NCI-H2171 (cell line): ENCODE measurements at places on chromosomes 2 and 18.

DNA sequence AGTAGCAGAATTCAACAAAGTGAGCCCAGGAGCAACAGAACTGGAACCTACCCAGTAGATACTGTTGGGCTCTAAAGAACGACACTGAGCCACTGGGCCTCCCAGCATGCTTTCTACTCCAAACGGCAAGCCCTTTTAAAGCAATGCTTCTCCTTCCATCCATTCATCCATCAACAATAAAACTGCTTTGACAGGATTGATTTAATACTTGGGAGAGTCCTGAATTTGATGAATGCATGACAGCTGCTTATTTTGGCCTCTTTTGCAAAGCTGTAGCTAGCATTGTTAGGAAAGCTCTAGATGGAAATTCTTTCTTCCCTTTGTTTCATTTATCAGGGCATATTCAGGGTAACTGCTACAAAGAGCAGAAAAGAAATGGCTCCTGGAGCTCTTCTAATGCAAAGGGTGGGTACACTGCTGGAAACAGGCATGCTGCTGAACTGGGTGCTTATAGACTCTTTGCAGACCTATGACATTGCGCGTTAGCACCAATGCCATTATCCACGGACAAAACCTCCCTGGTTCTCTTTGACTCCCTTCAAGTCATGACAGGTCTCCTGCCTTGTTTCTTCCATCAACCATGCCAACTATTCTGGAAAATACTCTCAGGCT is 138.4 kb upstream of the HNRNPA3 start:
- DNase-seq, result no peak

GRCh38 chr2:23698116-23698693 is 228.7 kb downstream of the ATAD2B start:
- no peak for DNase-seq

GRCh38 chr2:39325966-39326365 is 82.2 kb upstream of the CDKL4 start:
- no peak for DNase-seq

- no peak for DNase-seq
Measured at GRCh38 chr2:74984947-74985637, 26.6 kb downstream of the POLE4 start.

DNA sequence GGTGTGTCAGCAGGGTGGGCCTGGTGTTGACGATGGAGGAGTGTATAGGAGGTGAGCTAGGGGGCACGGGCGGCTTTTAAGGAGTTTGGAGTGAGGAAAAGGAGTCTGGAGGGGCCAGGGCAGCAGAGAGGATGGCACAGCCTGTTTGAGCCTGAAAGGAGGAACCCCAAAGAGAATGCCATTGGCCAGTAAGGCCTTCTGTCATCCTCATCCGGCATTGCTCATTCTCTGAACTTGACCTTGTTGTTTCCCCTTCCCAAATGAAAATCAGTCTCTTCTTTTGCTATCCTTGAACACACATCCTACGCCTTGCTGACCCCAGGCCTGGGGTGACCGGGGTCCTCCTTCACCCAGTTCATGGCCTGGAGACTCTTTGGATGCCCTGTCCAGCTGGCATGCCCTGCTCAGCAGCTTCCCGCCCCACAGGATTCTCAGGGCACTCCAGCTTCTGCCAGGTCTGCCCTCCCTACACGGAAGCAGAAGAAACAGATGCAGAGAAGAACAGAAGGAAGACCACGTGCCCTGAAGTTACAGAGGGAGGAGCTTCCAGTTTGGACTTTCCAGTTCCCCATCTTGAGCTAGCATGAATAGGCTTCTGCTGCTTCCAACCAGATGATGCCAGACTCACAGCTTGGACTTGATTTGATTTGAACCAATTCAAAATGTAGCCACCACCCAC is 20.5 kb upstream of the KIF3C start:
- no peak for DNase-seq

DNA sequence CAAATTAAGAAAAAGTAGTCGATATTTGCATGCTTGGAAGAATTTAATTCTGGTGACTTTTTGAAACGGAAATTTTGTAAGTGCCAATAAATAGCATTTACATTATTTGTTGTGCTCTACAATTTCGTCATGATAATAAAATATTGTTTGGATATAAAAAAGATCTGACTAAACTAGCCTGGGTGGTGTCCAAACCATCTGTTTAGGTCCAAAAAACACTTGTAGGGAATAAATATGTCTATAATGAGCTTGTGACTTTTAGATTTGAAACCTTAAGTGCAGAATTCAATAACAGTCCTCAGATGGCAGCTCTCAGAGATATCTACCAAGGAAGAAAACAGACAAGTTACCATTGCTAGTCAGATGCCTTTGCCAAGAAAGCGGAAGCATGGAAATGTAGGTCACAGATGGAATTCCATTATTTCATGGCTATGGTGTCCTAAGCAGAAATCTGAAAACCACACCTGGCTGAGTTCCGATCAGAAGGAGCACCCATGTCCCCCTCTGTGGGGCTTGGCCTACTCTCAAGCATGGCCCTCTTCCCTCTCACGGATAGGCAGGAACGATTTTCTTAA is 731.1 kb downstream of the RNF144A start:
- DNase-seq, result no peak

DNA sequence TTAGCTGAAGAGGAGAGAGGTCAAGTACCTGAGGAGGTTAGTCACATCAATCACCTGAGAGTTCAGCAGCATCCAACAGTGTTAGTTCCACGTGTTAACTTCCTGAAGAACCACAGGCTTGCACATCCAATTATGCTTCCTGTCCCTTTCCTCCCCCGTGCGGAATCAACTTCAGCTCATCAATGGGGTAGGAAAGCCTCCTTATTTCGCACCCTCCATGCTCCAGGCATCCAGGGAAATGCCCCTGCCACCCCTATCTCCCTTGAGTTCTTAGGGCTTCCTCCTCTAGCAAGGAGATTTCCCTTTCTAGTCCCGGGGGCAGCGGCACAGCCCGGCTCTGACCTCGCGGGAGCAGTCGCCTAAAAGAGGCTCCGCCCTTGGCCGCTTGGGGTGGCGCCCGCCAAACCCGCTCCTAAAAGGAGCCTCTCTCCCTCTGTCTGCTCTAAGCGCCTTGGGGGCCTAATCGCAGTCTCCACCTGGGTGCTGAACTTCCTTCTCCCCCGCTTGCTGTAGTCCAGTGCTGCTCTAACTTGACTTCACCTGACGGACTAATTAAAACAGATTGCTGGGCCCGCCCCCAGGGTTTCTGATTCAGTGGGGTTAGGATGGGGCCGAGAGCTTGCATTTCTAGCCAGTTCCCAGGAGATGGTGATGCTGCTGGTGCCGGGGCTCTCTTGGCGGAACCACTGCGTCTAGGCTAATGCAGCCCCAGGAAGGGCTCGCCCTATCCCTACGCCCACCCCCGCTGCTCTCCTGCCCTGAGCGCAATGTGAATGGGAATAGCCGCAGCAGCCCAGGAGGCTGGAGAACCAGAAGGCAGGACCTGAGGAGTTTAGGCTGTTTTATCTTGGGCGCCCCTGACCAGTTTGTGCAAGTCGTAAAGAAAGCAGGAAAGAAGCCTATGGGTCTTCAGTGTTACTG is 3.4 kb upstream of the TET3 start:
- peak; percentile 57 for DNase-seq

- DNase-seq, result no peak
Measured at GRCh38 chr18:582465-582864, 2.3 kb downstream of the CETN1 start.

DNA sequence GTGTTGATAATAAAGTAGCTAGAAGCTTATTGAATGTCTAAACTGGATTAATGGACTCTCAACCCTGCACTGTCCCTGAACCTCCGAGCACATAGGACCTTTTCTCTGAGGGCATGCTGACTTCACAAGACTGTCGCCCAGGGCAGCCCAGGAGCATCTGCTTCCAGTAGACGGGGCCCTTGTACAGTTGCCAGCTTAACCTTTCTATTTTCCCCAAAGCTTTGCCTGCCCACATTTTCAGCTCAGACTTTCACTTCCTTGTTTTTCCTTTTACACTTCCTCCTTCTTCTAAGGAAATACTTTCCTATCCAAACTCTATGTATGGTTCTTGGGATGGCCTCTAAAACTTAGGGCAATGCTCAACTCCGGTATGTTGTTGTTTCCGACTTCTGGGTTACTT is 1.3 kb downstream of the VWA3B start:
- no peak for DNase-seq

DNA sequence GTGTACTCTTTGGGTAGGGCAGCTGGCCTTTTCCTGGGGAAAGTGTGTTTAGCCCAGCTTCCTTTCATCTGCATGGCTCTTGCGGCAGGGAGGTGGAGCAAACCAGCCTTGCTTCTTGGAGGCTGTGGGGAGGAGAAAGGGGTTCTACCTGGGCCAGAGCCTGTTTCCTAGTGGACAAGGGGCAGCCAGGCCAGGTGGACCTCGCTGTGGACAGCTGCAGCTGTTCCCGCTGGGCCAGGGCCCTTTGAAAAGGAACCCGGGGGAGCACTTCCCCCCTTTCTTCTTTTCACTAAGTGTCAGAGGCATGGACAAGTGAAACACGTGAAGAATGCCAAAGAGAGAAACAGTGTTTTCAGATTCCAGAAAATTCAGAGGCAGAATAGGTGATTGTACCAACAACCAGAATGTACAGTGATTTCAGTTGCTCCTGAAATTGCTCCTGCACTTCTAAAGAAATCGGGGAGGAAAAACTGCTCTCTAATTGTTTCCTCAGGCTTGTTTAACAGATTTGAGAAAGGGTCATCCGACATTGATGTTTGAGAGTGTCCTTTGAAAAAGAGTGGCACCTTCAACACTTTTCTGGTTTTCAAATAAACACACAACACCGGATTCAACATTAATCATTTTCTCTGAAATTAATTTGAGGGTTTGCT is 3.9 kb downstream of the GLI2 start:
- no peak for DNase-seq

DNA sequence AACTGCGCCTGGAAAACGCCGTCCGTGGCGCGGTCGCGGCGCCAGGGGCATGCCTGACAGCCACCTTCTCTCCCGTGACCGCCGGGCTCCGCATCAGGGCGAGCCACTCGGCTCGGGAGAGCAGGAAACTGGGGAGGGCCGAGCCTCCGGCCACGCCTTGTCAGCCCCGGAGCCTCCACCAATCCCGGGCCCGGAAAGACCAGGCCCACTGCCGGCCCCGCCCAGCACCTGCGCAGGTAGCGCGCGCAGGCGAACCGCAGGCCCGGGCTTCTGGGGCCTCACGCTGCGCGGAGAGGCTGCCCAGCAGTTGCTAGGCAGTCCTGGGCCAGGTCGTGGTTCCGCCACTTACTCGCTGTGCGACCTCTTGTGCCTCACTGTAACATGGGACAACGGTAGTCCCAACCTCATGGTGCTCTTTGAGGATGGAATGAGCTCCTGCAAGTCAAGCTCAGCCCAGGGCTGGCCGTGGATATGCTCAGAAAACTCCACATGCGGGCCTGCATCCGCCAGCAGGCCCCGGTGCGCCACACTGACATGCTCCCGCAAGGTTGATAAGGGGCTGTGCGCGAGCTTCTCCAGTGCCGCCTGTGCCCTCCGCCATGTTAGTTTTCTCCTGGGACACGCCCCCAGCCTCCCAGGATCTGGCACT is 97.1 kb downstream of the INHBB start:
- no peak for DNase-seq

DNA sequence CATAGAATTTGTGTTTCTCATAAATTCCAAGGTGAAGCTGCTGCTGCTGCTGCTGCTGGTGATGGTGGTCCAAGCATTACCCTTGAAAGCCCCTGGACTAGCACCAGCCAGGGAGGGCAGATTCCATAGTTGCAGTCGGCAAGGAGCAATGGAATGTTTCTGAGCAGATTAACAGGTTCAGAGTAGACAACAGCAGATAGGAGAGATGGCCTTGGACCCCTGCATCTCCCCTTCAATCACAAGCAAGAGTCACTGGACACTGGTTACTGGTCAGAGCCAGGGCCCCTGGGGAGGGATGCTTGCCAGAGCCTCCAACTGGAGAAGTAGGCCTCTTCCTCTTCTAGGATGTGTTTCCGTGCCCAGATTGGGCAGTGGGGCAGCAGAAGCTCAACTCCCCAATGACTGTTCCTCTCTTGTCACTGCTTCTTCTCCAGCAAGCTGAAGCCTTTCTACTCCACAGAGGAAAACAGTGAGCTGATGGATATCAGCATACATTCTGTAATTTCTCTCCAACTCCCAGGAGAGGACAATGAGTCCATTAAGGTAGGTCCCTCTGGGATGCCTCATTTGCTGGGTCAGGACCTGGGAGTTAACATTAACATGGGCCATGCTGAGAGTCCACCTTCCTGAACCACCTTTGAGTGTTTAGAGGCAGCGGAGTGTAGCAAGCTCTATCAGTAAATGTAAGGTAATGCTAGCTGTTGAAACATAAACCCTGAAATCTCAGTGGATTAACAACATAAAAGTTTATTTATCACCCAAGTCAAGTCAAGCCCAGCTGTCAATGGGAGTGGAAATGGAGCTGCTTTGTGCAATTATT is 35.3 kb downstream of the MROH2A start:
- DNase-seq, result no peak

GRCh38 chr2:176205126-176205525 is 16.7 kb downstream of the HOXD1 start:
- DNase-seq, result no peak

- no peak for DNase-seq
Measured at GRCh38 chr18:12750715-12751502, 48.1 kb downstream of the PSMG2 start.

DNA sequence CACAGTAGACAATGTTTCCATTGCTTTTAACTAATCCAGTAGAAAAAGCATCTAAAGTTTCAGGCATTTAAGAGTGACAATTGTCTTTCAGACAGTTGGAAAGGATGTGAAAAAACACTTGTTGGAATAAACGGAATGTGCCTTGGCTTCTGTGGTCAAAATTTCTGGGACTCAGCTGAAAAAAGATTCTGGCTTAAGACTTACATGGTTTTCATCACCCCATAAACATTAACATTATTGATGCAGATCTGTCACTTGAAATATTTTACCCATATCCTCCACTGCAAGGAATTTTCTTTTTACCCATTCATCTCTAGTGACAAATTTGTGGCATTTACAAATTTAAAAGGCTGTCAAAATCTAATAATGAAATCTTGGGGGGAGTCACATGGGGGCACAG is 166.0 kb downstream of the SRBD1 start:
- no peak for DNase-seq

DNA sequence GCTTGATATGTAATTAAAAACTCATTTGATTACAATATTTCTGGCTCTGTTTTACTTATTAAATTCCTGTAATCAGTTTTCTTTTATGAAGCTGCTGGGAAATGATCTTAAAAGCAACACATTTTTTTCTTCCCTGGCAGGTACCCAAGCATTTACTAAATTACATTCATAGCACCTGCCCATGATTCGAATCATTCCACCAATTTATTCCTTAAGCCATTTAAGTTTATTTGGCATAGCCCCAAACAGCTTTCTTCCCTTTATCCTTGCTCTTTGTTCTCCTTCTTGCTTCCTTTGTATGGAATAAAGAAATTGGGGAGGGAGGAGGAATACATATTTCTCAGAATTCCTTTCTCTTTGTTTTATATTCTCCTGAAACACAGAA is 241.3 kb downstream of the AGPS start:
- DNase-seq, result peak; percentile 60

DNA sequence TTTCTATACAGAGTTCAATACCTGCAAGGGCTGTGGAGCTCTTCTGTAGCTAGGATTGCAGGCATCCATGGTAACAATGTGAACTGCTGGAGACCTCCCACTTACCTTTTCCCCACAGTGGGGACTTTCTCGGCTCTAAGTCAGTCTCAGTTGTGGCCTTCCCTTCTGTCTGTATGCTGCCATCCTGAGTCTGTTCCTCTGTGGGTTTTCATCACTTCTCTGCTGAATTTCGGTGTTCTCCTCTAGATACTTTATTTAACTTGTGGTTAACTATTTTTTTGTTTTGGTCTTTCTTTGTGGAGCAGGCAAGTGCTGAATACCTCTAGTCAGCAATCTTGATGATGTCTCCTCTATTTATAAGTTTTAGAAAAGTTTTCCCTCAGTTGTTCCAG is 647.2 kb upstream of the CDH2 start:
- no peak for DNase-seq
